ENCODE measurements at places on chromosomes 1 and 21.

DNA sequence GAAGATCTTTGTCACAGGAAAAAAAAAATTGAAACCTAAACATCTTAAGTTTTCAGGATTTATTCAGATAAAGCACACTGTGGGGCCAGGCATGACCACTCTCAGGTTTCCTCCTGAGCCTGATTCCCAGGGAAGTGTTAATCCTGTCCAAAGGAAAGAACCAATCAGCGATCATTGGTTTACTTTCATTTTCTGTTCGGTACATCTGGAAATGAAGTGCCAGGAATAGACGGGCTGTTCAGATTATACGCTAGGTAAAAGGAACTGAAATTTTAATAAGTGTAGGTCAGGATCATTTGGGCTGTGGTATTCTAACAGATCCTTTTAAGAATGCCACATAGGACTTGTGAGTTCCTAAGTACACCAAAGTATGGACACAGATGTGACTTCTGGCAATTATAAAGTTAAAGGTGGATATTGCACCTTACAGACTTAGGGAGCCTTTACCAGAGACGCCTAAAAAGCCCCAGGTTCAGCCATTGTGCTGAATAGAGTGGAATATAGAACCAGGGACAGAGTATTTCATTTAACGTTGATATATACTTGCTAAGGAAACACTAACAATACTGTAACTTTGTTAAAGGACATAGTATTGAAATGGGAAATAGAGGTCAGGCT is 9.3 kb upstream of the CACYBP start:
- no peak for DNase-seq

- DNase-seq: no peak
Measured at GRCh38 chr21:25422610-25423608, 184.4 kb downstream of the MRPL39 start.

- DNase-seq: no peak
Measured at GRCh38 chr1:90973897-90974798, 47.7 kb downstream of the ZNF644 start.

GRCh38 chr1:245609354-245610150 is 454.8 kb downstream of the KIF26B start:
- no peak for DNase-seq

DNA sequence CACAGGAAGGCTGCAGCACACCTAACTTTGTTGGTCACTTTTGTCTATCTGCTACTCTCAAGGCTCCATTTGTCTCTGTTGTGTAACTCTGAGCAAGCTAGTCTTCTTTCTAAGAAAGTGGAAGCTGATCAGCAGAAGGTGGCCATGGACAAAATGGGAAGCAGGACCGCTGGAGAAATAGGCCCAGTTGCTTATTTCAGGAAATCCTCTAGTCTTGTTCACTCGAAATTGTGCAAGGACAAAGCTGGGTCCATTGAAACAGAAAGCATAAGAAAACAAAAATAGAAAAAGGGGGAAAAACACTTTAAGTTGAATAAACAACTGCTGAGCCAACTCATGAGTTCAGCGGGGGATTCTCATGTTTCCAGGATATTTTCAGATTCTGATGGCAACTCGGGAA is 150.1 kb downstream of the PBX1 start:
- DNase-seq: no peak

- DNase-seq: no peak
Measured at GRCh38 chr21:36973986-36974850, 7.7 kb upstream of the HLCS start.

GRCh38 chr1:9476790-9477463 is 62.3 kb upstream of the SLC25A33 start:
- DNase-seq: no peak

DNA sequence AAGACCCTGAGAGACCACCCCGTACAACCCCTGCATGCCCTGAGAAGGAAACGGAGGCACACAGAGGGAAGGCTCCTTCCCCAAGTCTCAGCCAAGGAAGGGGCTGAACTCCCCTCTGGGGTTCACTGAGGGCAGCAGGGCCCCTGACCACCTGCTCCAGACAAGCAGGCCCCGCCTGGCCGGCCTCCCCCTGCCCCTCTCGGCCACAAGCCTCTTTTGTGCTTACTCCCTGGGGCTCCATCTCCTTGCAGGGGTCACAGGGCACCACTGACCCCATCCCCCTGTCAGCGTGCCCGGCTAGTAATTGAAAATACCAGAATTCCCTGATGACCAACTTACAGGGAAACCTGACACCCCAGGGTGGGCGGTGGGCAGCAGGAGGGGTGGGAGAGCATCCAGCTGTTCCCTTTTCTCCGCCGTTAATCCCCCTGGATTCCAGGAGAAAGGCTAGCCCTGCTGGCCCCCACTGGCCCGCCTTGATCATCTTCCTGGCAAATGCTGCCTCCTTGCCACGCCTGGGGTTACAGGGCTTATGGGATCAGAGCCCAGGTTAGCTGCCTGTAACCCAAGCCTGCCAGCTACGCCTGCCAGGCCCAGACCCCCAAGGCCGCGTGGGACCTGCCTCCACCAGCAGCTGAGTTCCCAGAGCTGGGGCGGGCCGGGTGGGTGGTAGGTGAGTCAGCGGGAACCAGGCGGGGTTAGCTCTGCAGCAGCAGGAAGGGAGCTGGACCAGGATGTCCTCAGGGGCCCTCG is 96.1 kb downstream of the LACTBL1 start:
- DNase-seq: no peak

- DNase-seq: no peak
Measured at GRCh38 chr1:182388392-182389134, 3.0 kb downstream of the GLUL start.

- no peak for DNase-seq
Measured at GRCh38 chr1:32496127-32496526, 31.3 kb downstream of the ZBTB8B start.

DNA sequence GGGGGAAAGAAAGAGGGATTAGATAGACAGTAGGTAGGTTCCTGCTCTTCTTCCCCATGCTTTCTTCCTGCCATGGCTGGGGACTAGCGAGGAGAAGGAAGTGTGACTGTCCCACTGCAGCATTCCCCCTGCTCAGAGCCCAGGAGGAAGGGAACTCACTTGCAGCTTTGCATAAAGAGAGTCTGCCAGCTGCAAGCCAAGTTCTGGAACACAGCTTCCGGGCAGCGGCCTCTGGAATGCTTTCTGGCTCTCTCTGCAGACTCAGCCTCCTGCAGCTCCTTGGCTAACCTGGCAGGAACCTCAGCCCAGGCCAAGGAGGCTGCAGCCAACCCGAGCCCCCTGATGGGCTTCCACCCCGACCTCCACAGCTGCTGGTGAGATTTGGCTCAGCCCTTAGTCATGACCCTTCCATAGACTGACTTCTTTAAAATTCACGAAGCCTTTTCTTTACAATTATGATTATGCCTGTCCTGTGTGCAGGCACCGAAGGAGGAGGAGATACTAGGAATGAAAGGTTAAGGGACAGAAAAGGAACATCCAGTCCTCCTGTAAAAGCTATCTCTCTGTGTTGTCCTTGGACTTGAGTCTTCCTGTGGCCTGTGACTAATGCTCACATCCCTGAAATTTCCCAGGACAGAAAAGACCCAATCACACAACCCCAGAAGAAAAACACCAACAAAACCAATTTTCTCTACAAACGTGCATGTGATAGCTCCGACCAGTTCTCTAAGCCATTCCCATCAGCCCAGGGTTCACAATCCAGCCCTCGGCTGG is 108.2 kb upstream of the OLIG2 start:
- no peak for DNase-seq
